Caki2 (cell line): ENCODE measurements at places on chromosomes 1 and 21. TPM values are rescaled to one million over a fixed set of nuclear protein-coding genes. Genes with fewer than 3 reads are reported as not detected.

The RBM11 gene
- 2.8 and 10.4 TPM in 2 replicates for total RNA-seq

The RASAL2 gene
- 7.4 and 8.6 TPM in 2 replicates for total RNA-seq

The LSS gene
- total RNA-seq, result 16.7 and 18.8 TPM in 2 replicates

The HOOK1 gene
- 5.0 and 5.5 TPM in 2 replicates for total RNA-seq

The ADAMTS1 gene
- total RNA-seq, result 35.1 and 62.5 TPM in 2 replicates

The MTHFR gene
- total RNA-seq, result 12.0 and 18.2 TPM in 2 replicates

The CAMSAP2 gene
- total RNA-seq, result 10.6 and 16.1 TPM in 2 replicates

The CALML6 gene
- not detected in 2 replicates for total RNA-seq

The GBP7 gene
- not detected in 2 replicates for total RNA-seq

The TFF2 gene
- total RNA-seq, result not detected in 2 replicates

The GPR157 gene
- total RNA-seq, result 3.5 and 6.4 TPM in 2 replicates

The SUCO gene
- 4.2 and 8.9 TPM in 2 replicates for total RNA-seq

The INAVA gene
- total RNA-seq, result 33.3 and 48.7 TPM in 2 replicates

DNA sequence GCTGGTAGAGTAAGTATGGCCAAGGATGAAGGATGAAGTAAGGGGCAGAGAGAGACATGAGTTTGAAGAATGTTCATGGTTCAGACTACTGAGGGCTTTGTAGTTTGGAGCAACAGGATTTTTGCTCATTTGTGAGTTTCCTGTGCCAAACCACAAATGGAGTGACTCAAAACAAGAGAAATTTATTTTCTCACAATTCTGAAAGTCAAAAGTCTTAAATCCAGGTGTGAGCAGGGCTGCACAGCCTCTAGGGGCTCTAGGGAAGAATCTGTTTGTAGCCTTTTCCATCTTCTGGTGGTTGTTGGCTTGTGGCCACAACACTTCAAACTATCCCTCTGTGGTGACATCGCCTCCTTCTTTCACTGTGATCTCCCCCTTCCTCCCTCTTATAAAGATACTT lies 58.9 kb downstream of the RHOU start:
- no peak for DNase-seq

DNA sequence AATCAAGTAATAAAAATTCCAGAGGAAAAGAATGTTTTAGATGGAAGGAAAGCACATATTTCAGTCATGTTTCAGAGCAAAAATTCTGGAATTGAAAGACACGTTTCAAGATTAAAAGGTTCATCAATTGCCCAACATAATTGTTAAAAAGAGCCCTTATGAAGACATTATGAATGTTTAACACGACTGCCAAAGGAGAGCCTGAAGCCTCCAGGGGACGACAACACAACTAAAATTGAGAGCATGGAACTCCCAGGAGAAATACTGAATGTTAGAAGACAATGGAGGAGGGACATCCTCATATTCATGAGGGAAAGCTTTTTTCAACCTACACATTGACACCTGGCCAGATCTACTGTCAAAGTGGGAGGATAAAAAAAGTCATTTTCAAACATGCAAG lies 16.0 kb downstream of the OR2T11 start:
- peak; percentile 0 for DNase-seq

GRCh38 chr1:71054281-71054731 lies 6.7 kb upstream of the PTGER3 start:
- DNase-seq, result no peak

DNA sequence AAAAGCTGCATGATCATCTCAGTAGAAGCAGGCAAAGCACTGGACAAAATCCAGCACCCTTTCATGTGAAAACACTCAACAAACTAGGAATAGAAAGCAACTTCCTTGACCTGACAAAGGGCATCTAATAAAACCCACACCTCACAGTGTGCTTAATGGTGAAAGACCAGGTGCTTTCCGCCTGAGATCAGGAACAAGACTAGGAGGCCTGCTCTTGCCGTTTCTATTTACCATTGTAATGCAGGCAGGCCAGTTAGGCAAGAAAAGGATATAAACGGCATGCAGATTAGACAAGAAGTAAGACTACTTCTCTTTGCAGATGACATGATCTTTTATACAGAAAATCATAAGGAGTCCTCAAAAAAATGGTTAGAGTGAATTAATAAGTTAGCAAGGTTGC lies 37.2 kb downstream of the SLC37A1 start:
- DNase-seq, result no peak

DNA sequence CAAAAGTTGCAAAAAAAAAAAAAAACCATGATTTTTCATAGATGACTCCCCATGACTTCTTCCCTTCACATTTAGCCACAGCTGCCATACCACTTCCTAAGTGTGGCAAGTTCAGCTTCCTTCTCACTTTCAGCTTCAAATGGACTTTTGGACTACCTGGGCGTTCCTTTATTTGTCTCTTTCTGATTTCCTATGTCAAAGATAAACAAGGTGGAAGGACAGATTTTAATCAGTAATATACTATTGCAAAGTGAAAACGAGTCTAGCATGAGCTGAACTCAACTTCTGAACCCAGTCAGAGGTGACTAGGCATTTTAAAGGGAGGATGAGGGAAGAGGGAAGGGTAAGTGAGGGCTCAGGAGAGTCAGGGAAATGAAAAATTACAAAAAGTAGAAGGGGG lies 14.4 kb upstream of the SCCPDH start:
- DNase-seq, result no peak

GRCh38 chr21:31509194-31510017 lies 150.1 kb upstream of the SOD1 start:
- DNase-seq, result peak; percentile 59

- DNase-seq, result peak; percentile 38
Observed at GRCh38 chr21:14889080-14889810, 175.6 kb downstream of the NRIP1 start.

- no peak for DNase-seq
Observed at GRCh38 chr1:152190589-152190988, 31.6 kb upstream of the RPTN start.

GRCh38 chr1:93804412-93804811 lies 74.6 kb downstream of the DNTTIP2 start:
- no peak for DNase-seq

DNA sequence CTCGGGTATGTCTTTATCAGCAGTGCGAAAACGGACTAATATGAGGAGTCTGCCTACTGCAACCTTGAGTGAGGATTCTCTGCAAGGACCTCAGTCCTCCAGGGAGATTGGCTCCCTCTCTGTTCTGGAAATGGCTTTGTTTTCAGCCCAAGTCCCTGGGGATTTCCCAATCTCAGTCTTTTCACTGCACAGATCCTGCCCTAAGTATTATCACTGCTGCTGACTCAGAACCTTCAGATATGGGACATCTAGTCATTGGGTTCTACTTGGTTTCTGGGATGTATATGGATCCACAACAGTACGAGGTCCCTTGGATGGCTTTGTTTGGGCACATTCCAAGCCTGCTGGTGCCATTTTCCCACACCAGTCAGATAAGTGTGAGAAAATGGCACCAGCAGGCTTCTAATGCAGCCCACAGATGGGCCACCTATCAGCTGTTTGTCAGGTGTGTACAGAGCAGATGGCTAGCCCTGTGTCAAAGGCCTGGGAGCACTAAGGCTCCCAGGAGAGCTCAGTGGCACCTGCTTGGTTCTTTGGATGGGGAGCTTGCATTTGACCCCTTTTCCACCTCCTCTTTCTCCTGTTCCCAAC lies 27.4 kb downstream of the ELF3 start:
- DNase-seq, result no peak

DNA sequence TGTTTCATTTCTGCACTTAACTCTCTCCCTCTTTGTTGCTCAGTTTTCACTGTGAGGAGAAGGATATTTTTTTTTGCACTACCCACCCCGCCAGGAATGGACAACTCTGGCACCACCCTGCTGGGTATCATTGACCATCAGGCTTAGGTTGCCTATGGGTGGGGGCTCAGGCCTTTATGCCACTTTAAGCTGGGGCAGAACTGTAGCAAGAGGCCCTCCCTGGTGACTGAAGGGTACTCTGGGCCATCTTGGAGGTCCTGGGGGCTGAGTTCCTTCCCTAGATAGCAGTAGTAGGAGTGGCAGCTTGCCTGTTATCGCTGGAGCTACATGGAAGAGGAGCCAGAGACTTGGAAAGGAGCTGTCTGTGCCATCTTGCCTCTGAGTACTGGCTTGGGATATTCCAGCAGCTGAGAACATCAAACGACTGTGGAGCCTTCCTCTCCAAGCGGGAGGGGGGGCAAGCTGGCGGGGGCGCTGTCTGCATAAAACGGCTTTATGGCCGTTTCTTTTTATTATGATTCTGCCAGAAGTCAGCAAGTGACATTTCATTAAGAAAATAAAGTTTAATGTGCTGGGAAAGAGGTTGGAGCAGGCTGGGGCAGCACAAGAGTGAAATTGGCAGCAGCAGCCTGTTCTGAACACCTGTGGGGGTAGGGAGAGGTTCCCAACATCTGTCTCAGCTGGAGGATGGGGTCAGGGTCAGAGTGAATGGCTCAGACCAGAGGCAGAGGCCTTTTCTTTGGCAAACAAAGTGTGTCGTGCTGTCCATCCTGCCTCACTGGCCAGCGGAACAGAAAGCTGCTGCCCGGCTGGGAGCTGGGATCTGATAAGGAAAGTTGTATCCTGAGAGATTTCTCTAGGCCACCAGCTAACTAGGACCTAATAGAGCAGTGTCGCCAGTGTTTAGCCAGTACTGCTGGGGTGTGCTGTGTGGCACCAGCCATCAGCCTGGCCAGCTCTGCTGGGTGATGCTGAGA lies 32.9 kb downstream of the TMEM53 start:
- no peak for DNase-seq

DNA sequence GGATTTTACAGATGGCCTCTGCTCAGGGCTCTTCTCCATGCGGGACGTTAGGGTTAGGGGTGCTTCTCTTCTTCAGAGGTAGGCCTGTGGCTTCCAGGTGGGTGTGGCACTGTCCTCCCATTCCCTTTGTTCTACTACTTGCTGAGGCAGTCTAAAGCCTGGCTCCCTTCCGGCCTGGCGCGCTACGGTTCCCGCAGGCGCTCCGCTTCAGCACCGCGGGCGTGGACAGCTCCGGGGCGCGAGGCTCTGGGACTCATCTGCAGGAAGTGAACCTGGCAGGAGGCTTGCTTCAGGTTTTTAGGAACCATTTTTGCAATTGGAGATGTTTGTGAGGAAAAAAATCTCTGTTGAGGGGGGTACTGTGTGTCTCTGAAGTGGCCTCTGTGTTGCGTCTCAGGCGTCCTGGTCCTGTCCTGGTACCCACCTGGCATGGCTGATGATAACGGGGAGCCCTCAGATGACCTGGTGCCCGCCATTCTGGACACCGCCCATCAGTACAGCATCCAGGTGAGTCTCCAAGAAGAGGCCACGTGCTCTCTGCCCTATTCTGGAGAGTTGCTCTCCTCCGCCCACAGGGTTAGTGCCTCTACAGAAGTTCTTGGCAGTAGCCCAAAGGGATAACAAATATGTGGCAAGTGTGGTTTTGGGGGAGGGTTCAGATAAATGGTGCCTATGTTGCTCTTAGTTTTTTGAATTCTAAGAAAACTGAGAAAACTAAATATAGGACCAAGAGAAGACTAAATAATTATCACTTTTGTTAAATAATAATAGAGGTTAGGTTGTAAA lies 1.9 kb downstream of the MANEAL start:
- peak; percentile 54 for DNase-seq

DNA sequence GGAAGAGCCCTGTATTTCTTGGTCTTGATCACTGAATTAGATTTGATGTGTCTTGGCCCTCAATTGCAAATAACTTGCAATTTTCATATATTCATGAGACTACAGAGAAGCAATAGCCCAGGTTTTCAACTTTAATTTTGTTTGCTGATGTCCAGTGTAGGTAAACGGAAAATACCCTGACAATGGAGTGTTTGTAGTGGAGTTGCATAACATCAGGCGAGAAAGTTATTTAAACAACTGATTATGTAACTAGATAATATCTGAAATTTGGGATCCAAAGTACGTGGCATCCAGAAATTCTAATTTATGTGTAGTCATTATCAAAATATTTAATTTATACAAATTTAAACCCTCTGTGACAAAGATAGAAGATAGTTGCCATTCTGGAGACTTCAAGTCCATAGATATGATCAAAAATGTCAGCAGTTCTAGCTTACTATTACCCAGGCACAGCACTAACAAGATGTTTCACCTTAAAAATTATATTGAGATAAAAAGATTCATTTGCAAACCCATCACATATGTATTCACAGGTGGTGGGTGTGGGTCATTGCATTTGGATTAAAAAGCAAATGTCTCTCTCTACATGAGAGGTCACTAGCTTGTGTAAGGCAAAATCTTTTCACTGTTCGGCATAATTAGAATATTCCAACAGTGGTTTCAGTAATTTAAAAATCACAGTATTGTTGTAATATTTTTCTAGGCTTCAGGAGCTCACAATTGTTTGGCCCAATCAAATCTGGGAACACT lies 150.7 kb downstream of the KCTD3 start:
- no peak for DNase-seq

- DNase-seq, result peak; percentile 8
Observed at GRCh38 chr1:43491061-43491460, 37.3 kb upstream of the HYI start.

GRCh38 chr1:37096523-37096922 lies 62.2 kb upstream of the GRIK3 start:
- peak; percentile 10 for DNase-seq

GRCh38 chr1:159000625-159001024 lies 9.1 kb upstream of the IFI16 start:
- DNase-seq, result peak; percentile 70

DNA sequence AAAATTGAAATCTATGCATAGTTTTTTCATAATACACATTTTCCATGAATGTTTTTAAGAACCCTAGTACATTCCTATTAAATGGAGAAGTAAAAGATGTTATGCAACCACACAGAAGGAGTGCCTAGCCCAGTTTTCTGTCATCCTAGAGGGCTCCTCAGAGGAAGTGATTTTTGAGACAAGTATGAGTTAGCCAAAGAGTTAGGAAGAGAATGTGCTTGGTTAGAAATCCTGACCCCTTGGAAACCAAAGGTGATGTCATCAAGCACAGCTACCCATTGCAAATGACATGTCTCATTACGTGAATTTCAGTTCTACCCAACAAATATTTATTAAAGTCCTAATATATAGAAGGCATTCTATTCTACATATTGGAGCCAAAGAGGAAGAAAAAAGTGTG lies 88.9 kb upstream of the TNFSF4 start:
- no peak for DNase-seq

- DNase-seq, result peak; percentile 28
Observed at GRCh38 chr1:244414543-244414942, 37.2 kb downstream of the ADSS2 start.

DNA sequence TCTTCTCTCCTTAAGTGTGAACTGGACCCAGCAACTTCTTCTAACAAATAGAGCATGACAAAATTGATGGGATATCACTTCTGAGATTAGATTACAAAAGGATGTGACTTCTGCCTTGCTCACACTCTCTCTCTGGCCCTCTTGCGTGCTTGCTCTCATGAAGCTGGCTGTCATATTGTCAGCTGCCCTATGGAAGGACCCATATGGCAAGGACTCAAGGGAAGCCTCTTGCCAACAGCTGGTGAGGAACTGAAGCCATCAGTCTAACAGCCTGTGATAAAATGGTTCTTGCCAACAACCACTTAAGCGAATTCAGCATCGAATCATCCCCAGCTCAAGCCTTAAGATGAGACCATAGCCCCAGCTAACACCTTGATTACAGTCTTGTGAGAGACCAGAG lies 4.8 kb upstream of the TLR5 start:
- DNase-seq, result no peak

GRCh38 chr1:40641601-40642242 lies 23.8 kb downstream of the RIMS3 start:
- no peak for DNase-seq
